ENCODE measurements at places on chromosomes 1 and 21.
A peak's percentile ranks its signal among the peaks of the same experiment; 100 is the strongest.

DNA sequence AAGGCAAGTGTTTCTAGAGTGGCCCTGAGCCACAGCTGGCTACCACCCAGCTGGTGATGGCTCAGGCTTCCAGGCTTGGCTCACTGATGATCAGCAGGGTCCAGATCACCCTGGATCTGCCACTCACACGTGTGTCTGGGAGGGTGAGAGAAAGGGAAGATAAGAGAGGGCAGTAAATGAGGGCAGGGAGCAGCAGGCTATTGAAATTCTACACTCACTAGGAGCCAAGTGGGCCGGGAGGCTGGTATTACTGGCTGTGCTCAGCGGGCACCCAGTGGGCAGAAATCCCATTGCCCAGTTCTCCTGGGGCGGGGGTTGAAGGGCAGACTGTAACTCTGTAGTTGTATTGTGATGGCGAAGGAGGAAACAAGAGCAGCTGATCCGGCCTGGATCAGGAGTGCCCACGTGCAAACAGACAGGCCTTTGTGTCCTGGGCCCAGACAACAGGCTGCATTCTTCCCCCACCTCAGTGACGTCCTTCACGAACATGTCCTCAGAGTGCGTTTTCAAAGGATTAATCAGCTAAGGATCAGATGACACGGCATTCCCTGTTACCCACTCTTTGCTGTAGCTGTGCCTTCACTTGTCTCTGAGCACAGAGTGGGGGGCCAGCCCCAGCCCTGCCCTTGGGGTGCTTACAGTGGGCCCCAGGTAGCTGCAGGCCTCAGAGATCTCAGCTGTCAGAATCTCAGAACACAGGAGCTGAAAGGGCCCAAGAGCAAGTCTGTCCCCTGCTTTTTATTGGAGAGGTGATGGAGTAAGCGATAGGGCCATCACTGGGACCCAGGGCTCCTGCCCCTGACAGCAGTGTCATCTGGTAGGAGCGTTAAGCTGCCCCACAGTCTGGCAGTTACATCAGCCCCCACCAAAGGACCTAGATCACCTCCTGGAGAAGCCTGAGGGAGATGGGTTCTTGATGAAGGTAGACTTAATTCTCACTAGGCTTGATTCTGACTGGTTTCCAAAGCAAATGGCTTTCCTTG is 60.5 kb downstream of the ATP1A1 start:
- DNase-seq, result no peak

DNA sequence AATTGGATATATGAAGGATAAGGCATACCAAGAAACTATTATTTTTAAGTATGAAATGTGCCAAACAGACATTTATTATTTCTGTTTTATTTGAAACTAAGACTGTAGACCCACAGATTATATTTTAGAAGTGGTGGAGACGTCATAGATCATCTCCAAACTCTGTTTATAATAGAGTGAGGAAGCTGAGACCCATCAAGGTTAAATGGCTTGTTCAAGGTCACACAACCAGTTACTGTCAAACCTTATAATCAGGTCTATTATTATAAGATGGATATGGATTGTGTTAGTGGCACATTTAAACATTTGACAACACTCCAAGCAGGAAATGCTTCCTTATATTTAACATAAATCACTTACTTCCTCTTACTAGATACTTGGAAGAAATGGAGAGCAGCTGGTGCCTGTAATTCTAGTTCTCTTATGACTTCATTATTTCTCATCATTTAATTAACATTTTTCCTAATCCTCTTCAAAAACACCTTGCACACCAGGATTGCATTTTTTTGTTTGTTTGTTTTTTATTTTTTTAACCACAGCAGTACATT is 117.0 kb downstream of the NEK7 start:
- no peak for DNase-seq

- DNase-seq, result no peak
Measured at GRCh38 chr1:27139980-27140379, 14.9 kb downstream of the SLC9A1 start.

GRCh38 chr1:64744492-64745180 is at the start of gene RAVER2:
Gene RAVER2 (plus strand): TSS chr1:64745075. CDS start chr1:64745173, 98 bp downstream.
- peak; percentile 2 for DNase-seq

GRCh38 chr1:57857809-57858208 is 433.9 kb upstream of the DAB1 start:
- no peak for DNase-seq

DNA sequence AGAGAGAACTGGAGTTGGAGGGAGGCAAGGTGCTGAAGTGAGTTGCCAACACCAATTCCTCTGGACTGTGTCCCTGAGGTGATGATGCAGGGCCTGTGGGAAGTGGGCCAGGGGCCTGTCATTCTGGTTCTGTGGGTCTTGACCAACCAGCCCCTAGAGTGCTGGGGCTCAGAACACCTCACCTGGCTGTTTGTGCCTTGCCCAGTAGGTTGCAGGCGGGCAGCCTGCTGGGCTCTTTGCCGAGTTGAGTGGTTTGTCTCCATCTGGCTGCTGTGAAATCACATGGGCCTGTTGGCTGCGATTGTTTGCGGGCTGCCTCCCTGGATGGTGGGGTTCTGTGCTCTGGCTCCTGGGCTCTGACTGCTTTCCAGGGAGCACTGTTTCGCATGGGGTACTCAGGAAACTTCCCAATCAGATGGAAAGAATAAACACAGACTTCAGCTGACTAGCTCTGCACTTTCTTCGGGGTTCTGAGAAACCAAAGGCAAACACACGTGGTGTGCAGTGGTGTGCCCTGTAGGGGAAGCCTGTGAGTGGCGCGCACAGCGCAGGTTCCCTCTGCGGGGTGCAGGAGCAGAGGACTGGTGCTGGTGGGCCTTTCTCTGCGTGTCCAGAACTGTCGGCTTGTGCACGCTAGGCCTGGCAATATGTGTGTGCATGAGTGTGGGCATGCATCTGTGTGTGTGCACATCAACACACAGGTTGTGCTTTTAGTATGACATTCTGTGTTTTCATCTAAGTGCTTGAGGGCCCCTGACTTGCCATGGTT is 95.1 kb downstream of the RHOU start:
- no peak for DNase-seq

DNA sequence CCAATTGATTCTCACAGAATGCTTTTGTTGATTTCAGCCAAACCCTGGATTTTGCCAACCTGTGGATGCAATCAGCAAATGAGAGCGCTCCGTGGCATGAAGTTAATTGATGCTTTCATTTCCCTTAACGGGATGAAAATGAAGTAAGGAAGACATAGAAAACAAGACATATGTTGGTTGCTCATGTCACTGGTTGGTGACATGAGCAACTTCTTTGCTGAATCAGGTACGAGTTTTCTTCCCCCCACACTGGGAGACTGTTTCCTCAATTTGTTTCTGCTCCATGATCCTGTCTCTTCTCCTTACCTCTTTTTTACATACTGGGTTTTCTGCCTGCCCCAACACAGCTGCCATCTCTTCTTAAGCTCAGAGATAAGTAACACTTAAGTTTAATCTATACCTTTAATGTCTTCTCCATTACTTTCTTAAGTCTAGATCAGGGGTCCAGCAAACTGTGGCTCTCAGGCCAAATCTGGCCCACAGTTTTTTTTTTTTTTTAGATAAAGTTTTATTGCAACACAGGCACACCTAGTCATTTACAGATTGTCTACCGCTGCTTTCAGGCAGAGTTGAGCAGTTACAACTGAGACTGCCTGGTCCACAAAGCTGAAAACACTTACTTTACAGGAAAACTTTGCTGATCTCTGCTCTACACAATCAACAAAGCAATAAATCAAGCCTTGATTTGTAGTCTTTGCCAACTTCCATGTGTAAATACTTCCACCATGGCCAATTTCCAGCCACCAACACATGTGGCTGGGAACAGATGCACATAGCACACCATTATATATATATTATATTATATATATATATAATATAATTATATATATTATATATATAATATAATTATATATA is 13.3 kb downstream of the GPR157 start:
- no peak for DNase-seq

DNA sequence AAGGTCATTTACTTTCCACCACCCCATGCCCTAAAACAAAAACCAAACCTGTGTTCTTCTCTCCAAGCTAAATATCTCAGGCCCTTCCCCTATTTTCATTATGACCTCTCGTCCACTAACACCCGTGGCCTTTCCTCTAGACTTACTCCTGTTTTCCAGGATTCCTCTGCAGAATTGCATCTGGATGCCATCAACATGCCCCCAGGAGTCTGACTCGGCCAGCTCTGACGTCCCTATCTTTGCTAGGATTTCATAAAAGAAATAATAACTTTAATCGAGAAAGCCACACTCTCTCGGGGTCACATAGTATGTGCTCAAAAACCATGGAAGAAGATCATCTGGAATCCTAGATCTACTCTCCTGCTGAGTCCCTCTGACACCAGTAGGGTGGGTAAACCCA is 13.5 kb downstream of the FAM89A start:
- no peak for DNase-seq

- DNase-seq, result no peak
Measured at GRCh38 chr1:9596415-9597123, 7.9 kb downstream of the TMEM201 start.

DNA sequence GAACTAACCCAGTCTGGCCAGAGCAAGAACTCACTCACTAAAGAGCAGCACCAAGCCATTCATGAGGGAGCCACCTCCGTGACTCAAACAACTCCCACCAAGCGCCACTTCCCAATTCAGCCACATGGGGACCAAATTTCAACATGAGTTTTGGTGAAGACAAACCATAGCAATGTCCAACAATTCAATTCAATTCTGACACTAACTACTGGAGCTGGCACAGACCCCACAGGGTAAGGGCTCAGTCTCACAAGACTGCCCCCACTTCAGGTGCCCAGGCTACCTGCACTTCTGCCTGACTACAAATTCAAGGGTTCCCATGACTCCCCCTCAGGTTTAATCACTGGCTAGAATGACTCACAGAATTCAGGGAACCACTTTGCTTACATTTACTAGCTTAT is 48.8 kb upstream of the RAP1A start:
- DNase-seq, result peak; percentile 17

DNA sequence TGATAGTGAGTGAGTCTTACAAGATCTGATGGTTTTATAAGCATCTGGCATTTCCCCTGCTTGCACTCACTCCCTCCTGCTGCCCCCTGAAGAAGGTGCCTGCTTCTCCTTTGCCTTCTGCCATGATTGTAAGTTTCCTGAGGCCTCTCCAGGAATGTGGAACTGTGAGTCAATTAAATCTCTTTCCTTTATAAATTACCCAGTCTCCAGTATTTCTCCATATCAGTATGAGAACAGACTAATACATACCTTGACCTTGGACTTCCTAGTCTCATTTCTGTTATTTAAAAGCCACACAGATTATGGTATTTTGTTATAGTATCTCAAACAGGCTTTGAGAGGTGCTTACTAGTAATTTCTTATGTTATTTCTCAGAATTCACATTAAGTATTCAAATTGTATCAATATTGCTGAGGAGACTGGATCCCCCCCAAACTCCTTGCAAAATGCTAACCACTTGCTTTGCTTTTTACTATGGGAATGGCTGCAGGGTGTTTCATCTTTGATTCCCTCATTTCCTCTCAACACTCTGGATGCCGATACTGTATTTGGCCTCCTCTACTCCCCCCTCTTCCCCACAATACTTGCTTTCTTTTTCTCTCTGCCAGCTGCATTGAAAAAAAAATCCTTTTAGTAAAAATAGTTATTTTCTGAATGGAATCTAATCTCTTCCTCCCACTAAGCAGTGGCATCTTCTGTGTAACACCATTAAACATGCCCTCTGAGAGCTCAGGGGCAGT is 96.9 kb upstream of the WLS start:
- no peak for DNase-seq

- no peak for DNase-seq
Measured at GRCh38 chr1:72433591-72433990, 151.3 kb upstream of the NEGR1 start.

DNA sequence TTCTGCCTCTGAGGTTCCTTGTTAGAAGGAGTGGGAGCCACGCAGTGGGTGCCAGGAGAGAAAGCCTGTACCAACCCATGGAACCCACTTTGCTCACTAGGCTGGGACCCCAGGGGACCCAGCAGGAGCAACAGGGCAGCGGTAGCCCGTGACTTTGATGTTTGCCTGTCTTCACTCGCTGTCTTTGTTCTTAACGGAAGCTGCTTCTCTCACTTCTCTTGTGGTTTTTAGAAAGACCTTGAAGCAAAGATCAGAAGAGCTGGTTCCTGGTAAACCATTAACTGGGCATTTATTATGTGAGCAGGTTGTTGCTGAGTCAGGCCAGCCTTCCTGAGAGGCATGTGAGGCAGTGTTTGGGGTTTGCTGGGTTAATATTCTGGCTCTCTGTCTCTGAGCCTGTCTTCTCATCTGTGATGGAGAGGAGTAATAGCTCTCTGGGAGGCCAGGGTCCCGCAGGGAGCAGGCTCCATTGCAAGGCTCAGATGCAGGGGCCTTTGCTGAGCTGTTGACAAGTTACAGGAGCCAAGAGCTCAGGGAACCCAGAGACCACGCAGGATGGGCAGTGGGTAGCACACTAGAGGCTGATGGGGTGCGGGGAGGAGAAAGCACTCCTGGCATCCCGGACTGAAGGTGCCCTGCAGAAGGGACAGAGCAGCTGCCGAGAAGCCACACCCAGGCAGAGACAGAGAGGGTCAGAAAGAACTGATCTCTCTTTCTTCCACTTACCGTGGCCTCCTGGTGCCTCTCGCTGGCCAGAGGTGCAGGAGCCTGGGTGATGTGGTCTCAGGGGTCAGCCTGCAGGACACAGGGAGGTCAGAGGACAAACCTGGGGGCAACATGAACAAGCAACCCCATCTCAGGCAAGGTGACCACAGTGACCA is 367.5 kb upstream of the C1orf174 start:
- DNase-seq, result no peak

DNA sequence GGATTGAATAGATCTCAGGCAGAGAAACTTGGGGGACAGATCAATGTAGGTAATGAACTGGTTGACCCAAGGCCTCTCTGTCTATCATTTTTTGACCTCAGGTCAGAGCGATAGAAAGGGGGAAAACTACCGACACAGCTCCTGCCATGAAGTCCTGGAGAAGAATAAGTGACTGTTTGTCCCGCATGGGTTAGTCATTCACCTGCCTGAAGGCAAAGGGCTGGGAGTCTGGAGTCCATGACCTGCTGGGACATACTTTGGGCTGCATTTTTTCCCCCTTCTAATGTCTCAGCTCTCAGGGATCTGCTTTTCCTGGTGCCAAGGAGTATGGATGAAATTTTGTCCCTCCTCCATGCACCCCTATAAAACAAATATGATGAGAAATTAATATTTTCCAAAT is 1.6 kb upstream of the ROR1 start:
- DNase-seq, result no peak

GRCh38 chr1:226656201-226656600 is 82.9 kb downstream of the ITPKB start:
- DNase-seq, result no peak

DNA sequence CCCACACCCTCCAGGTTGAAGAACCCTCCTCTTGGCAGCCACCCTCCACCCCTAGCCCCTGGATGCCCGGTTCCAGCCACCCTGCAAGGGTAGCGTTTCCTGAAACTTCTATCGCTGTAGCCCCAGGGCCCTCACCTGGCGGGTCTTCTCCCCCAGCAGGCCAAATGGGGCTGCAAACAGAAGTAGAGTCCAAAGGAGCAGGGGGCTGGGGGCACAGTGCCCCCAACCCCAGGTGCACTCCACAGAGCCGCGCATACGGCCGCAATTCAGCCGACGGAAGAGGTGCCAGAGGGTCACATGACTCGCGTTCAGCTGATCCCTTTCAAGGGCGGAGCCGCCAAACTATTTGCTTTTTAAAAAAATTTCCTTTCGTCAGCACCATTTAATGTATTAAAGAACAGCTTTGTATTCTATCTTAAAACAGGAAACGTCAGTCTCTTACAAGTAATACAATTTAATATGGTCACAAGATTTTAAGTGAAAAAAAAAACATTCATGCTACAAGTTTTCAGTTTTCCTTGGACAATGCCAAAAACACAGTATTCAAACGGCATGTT is at the start of gene GLMP:
Gene GLMP (minus strand): TSS at position 289 of the 557 bp plus-strand sequence. CDS start 34 bp downstream, at position 255.
- DNase-seq, result peak; percentile 30

GRCh38 chr1:175822580-175822979 is 79.2 kb upstream of the TNR start:
- no peak for DNase-seq

- no peak for DNase-seq
Measured at GRCh38 chr1:53015508-53015860, 46.5 kb upstream of the PODN start.

Data from stimulated activated CD8-positive, alpha-beta memory T cell treated with anti-CD3 and anti-CD28 coated beads, Interleukin-7, amount 100 ng/mL, for 4 hours (primary cell).